ENCODE measurements at places on chromosomes 13 and 19.

GRCh38 chr19:18118420-18119012 is 20.9 kb downstream of the MAST3 start:
- DNase-seq = no peak

GRCh38 chr13:46170268-46170667 is 11.7 kb downstream of the LCP1 start:
- no peak for DNase-seq

- DNase-seq = no peak
These were observed 29.8 kb downstream of the CERS1 start for GRCh38 chr19:18865973-18866799.

- DNase-seq = no peak
These were observed 458.9 kb downstream of the COG6 start for GRCh38 chr13:40114305-40114896.

Measured in NCI-H1417 treated with DMSO at 0.1 percent for 48 hours (cell line).